Activated CD8-positive, alpha-beta memory T cell treated with anti-CD3 and anti-CD28 coated beads for 1 hour (primary cell): ENCODE measurements at places on chromosomes 7 and 10.

GRCh38 chr10:45399113-45399512, 25.1 kb downstream of the ALOX5 start:
- no peak for DNase-seq

DNA sequence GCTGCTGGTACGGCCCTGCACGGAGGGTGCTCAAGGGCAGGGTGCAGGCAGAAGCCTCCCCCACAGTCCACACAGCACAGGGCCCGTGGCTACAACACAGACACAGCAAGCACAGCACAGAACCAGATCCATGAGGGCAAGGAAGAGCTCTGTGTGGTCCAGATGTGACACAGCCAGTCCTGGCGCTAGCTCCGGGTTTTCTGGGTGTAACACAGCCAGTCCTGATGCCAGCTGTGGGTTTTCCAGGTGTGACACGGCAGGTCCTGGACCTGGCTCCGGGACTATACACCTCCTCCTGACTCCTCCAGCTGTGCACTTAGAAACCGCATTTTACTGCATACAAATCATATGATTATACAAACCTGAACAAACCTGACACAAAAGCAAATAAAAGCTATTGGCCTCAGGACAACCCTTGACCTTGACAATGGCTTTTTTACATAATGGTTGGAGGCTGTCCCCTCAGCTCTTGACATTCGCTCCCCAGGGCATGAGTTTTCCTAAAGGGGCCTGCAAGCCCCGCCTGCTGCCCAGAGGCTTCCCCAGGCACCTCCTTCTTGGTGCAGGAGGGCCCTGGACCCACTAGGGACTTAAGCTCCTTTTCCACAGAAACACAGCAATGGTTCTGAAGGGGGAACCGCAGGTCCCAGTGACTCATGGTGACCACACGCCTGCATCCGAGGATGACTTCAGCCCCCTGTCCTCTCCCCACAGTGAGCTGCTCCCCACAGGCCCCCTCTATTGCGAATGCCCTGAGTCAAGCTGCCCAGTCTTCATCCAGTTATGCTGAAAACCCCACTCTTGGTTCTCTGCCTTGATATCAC, 209.6 kb downstream of the PTPRN2 start:
- no peak for DNase-seq

DNA sequence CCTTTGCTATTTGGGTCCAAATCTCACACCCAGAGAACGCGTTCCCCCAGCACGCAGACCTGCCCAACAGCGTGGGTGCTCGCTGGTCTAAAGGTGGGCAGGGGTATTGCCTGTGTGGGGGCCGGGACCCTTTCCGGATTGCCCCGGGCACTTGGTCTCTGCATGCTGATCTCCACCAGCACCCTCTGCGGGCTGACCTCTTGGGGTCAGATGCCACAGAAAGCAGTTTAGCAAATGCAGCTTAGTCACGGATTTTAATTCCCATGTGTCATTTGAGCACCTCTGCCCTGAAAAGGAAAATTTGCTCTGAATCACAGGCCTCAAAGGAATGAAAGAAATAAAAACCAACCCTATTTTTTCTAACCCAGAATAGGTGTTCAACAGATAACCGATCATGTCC, 46.7 kb downstream of the PKD1L1 start:
- DNase-seq, result no peak

DNA sequence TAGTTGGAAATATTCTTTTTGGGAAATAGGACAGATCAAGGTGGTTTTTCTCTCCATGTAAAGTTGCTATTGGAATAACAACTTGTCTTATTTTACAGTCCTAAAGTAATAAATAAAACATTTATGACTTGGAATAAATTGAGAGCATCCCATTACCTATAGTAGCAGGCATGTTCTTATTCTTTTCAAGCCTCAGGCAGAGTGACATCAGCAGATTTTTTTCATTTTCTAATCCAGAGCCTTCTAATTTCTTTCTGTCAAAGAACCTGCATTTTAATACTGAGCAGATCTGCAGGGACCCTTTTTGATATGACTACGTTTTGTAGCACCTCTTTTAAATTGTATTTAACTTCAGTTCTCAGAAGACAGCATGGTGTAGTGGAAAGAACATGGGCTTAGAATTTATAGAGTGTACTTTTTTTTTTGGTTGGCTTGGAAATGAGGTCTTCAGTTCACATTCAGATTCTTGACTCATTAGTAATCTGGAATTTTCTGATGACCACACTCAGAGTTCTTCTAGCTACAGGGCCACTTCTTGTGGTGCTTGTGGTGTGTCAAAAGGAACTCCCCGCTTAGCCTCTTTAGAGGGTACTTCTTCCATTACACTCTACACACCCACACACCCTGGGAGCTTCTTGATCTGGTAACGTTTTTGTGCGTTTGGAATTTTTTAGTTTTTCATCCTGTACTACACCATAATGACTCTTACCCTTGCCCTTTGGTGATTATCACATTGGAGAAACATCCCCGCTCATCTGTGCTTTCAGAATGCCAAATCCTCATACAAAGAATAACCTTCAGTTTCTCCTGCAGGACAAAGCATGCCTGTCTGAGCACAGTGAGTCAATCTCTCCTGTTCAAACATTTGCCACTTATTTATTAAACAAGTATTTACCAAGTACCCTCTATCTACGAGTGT, 34.6 kb downstream of the AGK start:
- no peak for DNase-seq

GRCh38 chr7:81527651-81528050, 242.2 kb downstream of the HGF start:
- DNase-seq, result no peak
